ENCODE measurements at places on chromosomes 3 and 15. TPM values are rescaled to one million over a fixed set of nuclear protein-coding genes. Genes with fewer than 3 reads are reported as not detected.

MORC1 gene
- 5.6 TPM for total RNA-seq

SPATA12 gene
- total RNA-seq, result 0.08 TPM

GAP43 gene
- total RNA-seq, result 0.60 TPM

GRCh38 chr15:28873585-28874190 is 12.1 kb upstream of the APBA2 start:
- no peak overlapping the region for H3K27ac ChIP-seq
- H3K4me1 ChIP-seq, result no peaks in the 10 kb centered on the region
- no peak overlapping the region for H3K4me3 ChIP-seq
- DNase-seq, result no peak

- DNase-seq, result no peak
- no peaks in the 10 kb centered on the region for H3K27me3 ChIP-seq
- no peak overlapping the region for H3K27ac ChIP-seq
- no peaks in the 10 kb centered on the region for H3K36me3 ChIP-seq
These were observed 48.6 kb upstream of the C15orf39 start for GRCh38 chr15:75153087-75153486.

Measured in hepatocyte (in vitro differentiated cells).